ENCODE measurements at places on chromosomes 5 and 9. TPM values are rescaled to one million over a fixed set of nuclear protein-coding genes. Genes with fewer than 3 reads are reported as not detected.

SARDH gene
- total RNA-seq, result 1.2 TPM

FSTL4 gene
- not detected for total RNA-seq

MYORG gene
- total RNA-seq, result 0.35 TPM

TAF11L10 gene
- not detected for total RNA-seq

IFNB1 gene
- total RNA-seq, result not detected

OTULINL gene
- 0.08 TPM for total RNA-seq

RNF130 gene
- total RNA-seq, result 10.4 TPM

CCDC180 gene
- 0.45 TPM for total RNA-seq

MRPL22 gene
- 21.8 TPM for total RNA-seq

FOXD4L5 gene
- total RNA-seq, result 0.08 TPM

KDM4C gene
- total RNA-seq, result 52.7 TPM

SNCB gene
- 0.12 TPM for total RNA-seq

P4HA2 gene
- total RNA-seq, result 256 TPM

SOWAHA gene
- not detected for total RNA-seq

Measured in smooth muscle cell of the coronary artery (primary cell).